ENCODE measurements at places on chromosomes 16 and 17.

DNA sequence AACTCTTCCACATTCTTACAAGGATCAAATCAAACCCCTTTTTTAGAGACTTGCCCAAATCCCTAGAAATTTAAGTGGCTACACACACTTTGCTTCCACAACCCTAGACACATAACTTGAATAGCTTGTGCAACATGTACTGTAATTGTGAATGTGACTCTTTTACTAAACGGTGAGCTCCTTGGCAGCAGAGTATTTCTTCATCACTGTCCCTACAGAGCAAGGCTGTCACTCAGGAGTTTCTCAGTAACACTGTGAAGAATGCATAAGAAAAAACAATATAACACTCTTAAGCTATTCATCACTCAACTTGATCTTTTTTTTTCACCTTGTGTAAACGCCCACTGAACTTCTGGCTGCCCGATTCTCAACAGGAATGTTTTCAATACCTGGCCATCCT lies 53.8 kb upstream of the ADAMTS18 start:
- DNase-seq = no peak

DNA sequence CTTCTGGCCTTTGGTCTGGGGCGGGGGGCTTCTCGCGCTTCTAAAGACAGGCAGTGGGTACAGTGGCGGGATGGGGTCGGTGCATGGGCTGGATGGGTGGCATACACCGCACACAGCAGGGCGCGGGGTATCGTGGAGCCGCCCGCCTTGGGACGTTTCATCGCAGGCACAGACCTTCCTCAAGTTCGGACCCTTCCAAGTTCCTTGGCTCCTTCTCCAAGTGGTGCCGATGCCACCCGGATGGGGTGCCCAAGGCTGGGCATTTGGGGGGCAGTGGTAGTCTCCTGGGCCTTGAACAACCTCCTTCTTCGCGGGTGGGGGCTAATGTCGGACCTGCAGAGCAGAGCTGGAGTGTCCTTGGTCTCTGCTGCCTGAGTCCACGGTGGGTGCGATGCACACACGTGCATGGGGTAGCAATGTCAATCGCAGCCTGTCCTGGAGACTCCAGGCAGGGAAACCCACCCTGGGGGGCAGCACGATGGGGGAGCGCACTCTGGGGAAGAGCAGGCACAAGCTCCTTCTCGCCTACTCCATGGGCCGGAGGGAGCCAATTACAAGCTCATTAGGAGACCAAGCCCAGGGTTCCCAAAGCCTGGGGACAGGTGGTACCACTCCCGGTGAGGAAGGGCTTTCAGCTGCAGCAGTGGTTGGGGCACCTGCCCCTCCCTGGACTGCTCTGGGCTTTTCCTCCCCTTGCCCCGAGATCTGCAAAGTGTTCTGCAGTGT lies 686 bp upstream of the MTSS2 start:
- DNase-seq = no peak

DNA sequence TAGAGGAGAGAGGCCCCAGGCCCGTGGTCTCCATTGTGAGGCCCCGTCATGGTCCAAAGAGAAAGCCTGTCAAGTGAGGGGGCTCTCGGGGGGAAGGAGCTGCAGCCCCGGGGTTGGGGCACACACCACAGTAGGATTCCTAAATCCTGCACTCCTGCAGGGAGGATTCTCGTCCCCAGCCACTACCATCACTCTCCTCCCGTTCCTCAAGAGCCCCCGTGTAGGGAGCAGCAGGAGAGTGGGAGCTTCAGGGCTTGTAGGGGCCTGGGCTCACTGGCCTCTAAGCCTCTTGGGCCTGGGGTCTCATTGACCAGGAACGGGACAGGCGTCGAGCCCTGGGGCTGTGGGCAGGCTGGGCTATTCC lies 821 bp downstream of the C16orf86 start:
- DNase-seq = no peak

- DNase-seq = no peak
Measured at GRCh38 chr16:78333808-78334207, 234.4 kb downstream of the WWOX start.

DNA sequence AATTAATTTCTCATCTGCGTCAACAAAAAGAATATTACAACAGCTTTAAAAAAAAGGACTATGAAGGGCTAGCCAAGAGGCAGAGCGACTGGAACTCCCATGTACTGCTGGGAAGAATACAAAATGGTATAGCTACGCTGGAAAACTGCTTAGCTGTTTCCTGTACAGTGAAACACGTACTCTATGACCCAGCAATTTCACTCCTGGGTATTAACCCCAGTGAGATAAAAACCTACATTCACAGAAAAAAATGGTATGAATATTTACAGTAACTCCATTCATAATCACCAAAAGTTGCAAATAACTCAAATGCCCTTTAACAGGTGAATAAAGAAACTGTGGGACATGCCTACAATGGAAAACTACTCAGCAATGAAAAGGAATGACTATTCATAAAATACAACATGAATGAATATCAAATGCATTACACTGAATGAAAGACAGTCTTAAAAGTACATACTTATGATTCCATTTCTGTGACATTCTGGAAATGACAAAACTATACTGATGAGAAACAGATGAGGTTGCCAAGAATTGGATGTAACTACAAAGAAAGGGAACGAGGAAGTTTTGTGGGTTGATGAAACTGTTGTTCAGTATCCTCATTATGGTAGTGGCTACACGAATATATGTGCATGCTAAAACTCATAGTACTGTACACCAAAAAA lies 27.6 kb downstream of the CMTM4 start:
- no peak for DNase-seq

GRCh38 chr16:10576390-10577304 lies 3.8 kb downstream of the EMP2 start:
- no peak for DNase-seq

GRCh38 chr17:75059369-75060345 lies 12.6 kb downstream of the KCTD2 start:
- peak; percentile 90 for DNase-seq

DNA sequence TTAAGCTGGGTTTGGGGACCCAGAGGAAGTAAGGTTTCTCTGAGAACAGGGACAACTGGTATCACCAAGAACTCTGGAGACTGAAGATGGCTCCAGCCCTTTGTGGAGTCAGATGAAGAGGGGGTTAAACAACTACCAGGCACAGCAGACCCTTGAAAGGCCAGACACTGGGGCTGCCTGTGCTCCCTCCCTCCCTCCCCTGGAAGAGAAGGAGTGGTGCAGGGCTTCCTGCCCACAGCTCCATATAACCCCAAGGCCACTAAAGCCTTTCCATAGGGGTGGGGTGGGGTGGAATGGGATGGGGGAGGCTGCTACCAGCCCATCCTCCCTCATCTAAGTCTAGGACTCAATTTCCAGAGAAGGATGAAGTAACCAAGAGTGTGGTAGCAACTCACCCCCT lies 66.7 kb downstream of the CCDC182 start:
- DNase-seq = no peak

GRCh38 chr16:49353680-49354079 lies 19.9 kb upstream of the C16orf78 start:
- DNase-seq = peak; percentile 81

DNA sequence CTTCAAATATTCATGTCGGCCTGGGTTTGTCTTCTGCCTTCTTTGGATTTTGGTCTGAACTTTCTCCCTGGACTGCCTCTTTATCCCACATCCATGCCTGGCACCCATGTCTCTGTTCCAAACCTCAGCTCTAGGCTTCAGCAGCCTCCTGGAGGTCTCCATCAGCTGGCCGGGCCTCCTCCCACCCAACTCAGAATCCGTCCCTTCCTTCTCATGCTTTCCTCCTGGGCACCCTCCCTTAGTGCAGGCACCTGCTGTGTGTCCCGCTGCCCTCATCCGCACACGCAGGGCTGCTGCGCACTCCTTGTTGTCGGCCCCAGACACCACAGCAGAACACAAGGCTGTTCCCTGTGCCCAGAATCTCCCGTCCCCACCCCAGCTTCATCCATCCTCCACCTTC lies 14.0 kb downstream of the LDHD start:
- no peak for DNase-seq

DNA sequence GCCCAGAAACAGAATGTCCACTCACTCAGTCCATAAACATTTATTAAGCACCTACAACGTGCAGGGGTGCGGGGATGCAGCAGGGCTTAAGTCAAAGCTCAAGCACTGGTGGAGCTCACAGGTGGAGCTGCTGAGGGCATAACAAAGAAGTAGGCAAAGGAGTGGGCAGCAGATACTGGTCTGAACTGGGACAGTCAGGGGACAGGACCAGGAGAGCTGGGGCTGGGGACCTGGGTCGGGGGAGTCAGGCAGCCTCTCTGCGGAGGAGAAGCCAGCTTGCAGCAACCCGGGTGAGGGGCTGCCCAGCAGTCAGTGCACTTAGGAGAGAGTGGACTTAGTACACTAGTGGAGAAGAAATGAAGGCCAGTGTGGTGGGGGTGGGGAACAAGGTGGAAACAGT lies 10.0 kb upstream of the TNFRSF13B start:
- no peak for DNase-seq

GRCh38 chr16:5615868-5616642 lies 518.5 kb upstream of the EEF2KMT start:
- peak; percentile 73 for DNase-seq

GRCh38 chr17:82017612-82018151 lies 5.0 kb downstream of the CENPX start:
- DNase-seq = no peak

- no peak for DNase-seq
Measured at GRCh38 chr17:70373369-70373768, 204.0 kb downstream of the KCNJ2 start.

GRCh38 chr17:27466743-27467375 lies 10.6 kb downstream of the KSR1 start:
- no peak for DNase-seq

DNA sequence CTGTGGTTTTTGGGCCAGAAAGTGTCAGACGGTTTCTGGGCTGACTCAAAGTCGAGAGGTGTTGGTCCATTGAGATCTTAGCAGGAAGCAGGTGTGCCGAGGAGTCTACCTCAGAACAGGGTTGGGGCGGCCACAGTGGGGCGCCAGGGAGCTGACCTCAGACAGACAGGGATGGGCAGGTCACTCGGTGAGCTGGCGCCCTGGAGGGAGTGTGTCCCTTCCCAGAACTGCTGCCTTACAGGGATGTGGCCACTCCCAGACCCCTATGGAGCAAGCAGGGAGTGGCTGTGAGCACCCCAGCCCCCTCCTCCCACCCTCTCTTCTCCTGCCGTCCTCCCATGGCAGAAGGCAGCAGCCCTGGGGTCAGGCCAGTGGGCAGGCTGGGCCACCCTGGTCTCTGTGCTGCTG lies 14.0 kb upstream of the DPEP1 start:
- no peak for DNase-seq

GRCh38 chr17:77836557-77837041 lies 121.9 kb upstream of the TNRC6C start:
- no peak for DNase-seq

DNA sequence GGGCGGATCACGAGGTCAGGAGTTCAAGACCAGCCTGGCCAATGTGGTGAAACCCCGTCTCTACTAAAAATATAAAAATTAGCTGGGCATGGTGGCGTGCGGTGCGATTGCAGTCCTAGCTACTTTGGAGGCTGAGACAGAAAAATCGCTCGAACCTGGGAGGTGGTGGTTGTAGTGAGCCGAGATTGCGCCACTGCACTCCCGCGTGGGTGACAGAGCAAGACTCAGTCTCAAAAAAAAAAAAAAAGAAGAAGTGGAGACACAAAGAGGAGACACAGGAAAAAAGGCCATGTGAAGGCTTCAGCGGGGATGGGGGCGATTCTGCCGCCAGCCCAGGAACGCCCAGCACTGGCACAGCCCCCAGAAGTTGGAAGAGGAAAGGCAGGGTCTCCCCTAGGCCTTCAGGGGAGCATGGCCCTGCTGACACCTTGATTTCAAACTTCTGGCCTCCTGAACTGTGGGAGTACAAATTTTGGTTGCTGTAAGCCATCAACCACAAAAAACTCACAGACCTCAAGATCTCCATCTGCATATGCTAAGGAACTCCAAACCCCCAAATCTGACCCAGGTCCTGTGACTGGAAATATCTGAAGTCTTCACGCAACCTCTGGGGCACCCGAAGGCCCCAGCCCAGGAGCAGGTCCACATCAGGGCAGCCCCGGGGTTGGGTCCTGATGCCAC lies 7.0 kb downstream of the SGSH start:
- DNase-seq = no peak

- DNase-seq = no peak
Measured at GRCh38 chr17:55575058-55575636, 63.9 kb upstream of the SMIM36 start.

GRCh38 chr16:56270828-56271227 lies 79.5 kb downstream of the GNAO1 start:
- no peak for DNase-seq

- DNase-seq = no peak
Measured at GRCh38 chr17:31702041-31702440, 157.0 kb downstream of the COPRS start.

GRCh38 chr16:86975445-86975844 lies 341.7 kb downstream of the C16orf95 start:
- DNase-seq = peak; percentile 3

DNA sequence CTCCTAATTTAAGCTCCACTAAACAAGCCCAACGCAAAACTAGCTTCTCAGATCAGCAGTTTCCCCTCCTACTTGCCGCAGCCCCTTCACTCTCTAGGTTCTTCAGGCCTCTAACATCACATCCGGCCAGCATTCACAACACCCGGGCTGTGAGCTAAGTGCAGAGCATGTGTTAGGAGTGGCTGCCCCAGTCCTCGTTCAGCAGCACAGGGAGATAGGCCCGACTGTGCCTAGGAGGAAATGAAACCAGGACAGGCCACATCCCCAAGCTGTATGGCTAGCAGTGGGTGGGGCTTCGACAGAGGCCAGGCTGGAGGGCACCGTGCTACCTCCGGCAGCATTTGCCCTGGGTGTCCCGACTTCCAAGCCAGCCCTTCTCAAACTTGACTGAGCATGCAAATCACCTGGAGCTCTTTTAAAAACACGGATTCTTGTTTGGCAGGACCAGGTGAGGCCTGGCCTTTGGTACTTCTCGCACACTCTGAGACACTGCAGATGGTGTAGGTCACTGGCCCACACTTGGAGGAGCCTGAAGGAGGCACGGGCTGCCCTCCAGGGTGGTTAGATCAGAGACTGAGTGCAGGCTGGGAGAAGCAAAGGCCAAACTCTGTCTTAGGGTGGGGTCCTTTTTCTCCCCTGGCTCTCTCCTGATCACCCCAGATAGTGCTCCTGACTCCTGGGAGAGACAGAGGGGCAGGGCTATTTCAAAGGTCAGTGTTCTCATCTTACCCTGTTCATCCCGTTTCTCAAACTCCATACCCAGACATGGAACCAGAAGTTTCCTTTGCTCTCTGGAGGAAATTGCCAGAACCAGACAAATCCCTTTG lies 202.0 kb downstream of the C16orf78 start:
- no peak for DNase-seq

DNA sequence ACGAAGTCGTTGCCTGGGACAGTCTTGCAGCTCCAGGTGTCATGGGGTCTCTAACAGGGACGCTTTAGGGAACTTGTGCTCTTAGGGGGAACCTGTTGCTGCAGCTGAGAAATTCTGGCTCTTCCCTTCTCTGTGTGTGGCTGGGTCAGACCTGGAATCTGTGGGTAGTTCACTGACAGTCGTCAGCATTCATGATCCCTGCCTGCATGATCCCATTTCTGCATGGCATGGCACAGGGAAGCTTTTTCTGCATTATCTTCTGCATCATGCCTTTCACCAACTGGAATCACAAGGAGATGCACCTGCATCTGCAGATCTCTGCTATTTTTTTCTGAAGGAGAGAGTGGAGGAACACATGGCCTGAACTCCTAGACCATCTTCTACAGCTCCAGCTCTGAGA lies 85.6 kb downstream of the SOX9 start:
- DNase-seq = no peak

All from G401 (cell line).